Activated CD8-positive, alpha-beta memory T cell treated with anti-CD3 and anti-CD28 coated beads, Interleukin-2, amount 10 ng/mL, durations not matched to agents 7 days and 5 days (primary cell): ENCODE measurements at places on chromosomes 5 and 9. TPM values are rescaled to one million over a fixed set of nuclear protein-coding genes. Genes with fewer than 3 reads are reported as not detected.

The RNF224 gene
- total RNA-seq, result not detected

DNA sequence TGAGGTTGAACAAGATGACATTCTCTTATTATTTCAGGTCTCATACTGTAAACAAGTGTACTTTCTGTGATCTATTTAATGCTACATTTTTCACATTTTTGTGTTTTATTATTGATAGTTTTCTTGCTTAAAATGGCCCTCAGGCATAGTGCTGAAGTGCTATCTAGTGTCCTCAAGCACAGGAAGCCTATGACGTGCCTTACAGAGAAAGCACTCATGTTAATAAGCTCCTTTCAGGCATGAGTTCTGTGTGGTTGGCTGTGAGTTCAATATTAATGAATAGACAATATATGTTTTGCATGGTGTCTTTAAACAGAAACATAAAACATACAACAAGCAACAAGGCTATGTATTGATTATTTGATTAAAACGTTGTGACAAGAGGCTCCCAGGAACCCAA is 450.1 kb downstream of the PLK2 start:
- no peak for DNase-seq

The POU4F3 gene
- total RNA-seq, result 0.20 TPM

The WHRN gene
- total RNA-seq, result 6.5 TPM

- no peak for DNase-seq
Measured at GRCh38 chr5:176438959-176439757, 9.0 kb upstream of the FAF2 start.

DNA sequence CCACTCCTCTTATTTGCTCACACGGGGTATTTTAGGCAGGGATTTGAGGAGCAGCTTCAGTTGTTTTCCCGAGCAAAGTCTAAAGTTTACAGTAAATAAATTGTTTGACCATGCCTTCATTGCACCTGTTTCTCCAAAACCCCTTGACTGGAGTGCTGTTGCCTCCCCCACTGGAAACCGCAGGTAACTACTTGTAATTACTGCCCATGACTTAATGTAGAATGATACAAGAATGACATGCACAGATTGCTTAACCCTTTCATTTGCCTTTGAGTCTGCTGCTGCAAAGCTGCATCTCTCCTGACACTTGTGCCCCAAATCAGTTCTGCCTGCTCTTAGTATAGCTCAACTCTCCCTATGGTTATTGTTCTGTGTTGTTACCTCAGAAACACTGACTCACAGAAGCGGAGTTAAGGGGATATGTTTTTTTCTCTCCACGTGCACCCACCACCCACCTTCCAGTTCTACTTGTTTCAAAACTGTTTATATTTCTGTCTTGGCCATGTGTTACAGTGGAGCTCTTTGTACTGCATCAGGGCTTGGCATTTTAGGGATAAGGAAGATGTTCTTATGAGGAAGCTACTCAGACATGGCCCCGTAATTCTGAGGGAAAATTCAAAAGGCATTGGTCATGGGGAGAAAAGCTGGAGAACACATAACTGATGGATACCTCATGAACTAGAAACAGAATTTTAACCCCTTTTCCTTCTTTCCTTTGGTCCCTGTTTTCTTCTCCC is 2.3 kb downstream of the ADRB2 start:
- no peak for DNase-seq

- DNase-seq, result no peak
Measured at GRCh38 chr9:122207096-122207495, 21.7 kb downstream of the LHX6 start.

- no peak for DNase-seq
Measured at GRCh38 chr5:92561411-92561959, 1019.5 kb downstream of the NR2F1-AS1 start.

DNA sequence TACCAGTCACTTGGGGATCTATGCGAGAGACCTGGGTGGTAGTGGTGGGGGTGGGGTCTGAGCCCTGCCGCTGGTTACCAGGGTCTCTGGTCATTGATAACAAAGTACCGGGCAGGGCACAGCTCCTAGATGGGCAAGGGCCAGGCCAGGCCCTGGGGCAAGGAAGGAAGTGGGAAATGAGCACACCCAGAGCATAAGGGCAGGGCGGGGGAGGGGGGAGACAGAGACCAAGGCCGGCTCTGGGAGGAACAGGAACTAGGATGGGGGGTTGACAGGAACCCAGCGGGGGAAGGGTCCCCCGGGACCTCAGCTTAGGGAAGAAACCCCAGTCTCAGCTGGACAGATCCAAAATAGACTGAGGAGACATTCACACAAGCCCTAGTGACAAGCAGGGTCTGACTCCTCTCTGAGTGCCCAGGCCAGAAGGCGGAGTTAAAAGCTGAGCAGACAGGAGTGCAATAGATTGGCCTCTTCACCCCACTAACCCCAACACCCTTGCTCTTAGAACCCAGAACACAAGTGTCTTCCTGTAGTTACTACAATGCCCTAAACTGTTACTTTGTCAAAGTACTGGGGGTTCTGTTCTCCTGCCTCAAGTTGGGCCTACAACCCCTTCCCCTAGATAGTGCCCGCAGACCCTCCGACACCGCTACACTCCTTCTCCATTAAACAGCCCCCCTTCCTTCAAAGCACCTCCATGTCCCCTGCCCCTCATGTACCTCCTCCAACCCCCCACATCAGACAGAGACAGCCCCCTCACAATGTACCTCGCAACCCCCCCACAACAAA is 628 bp downstream of the ATOSB start:
- peak; percentile 78 for DNase-seq

- no peak for DNase-seq
Measured at GRCh38 chr9:89505911-89506310, 8.0 kb upstream of the SEMA4D start.

DNA sequence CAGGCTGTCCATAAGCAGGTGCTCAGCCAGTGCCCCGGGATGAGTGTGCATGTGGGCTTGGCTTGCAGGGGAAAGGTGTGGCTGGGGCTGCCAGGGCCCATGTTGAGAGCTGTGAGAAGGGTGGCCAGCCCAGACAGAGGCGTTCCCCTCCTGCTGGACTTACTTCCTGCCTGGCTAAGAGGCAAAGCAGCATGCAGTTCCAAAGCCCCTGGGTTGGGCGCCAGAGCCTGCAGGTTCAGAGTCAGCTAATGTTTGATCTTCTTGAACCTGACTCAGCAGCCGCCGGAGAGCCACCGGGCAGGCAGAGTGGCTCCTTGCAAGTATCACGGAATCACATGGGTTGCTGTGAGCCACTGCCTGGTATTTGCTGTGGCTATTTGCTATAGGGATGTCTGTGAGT is 168.4 kb upstream of the MAP1B start:
- DNase-seq, result no peak

DNA sequence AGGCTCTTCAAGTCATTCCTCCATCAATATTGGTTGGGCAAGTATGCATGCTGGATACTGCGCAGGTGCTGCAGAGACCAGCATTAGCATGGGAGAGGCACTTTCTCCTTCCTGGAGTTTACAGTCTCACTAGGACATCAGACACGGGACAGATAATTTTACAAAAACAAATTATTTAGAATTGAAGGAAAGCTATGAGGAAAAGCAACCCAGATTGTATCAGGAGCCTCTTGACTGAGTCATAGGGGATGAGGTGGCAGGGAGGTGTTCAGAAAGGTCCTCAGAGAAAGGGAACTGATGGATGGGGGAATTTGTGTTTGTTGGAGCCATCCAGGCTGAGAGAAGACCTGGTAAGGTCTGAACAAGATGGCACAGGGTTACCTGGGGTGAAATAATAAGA is 24.5 kb upstream of the RAB14 start:
- no peak for DNase-seq

- DNase-seq, result no peak
Measured at GRCh38 chr5:91119981-91120850, 262.9 kb downstream of the ARRDC3 start.

DNA sequence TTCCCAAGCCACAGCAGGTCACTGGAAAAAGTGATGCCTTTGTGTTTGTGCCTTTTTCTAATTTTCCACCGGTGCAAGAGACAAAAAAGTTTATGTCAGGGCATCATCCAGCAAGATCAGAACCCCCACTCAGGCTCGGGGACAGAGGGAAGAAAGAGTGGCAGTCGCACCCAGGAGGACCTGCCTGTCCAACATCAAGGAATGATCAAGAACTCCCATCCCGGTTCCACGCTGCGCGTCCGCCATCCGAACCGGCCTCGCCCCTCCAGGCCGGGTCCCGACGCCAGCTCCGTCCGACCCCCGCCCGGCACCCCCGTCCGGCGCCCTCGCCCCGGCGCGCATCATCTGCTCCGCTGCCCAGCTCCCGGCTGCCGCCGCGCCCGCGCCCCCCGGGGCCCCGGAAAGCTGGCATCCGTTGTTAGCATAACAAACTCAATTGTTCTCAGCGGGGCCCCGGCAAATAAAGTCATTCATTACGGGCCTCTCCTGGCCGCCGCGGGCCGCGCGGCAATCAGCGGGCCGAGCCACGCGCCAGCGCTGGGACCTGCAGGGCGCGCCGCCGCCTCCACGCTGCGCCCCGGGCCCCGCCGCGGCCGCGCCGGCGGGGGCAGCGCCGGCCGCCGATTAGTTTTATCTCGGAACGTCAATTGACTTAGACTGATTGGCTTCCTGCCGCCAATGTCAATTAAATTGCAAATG is 48.1 kb downstream of the PAX5 start:
- no peak for DNase-seq

GRCh38 chr5:53438486-53439472 is 41.6 kb upstream of the FST start:
- DNase-seq, result no peak

The INSL6 gene
- total RNA-seq, result not detected

DNA sequence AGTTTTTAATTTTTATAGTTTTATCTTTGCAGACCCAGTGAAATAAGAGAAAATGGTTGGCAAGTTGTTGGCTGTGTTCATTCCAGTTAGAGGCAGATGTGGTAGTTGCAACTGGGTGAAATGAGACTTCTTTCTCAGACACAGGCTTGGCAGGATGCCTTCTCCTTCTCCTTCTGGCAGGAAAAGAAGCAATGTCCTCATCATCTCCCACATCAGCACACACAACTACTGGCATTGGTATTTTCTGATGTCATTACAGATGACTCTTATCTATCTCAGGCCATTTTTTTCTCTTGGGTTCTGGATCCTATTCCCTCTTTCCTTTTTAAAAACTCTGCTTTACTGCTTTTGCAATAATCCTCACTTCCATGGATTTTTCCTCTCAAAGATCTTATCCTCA is 103.3 kb upstream of the EDIL3 start:
- no peak for DNase-seq

The TSLP gene
- 0.40 TPM for total RNA-seq

DNA sequence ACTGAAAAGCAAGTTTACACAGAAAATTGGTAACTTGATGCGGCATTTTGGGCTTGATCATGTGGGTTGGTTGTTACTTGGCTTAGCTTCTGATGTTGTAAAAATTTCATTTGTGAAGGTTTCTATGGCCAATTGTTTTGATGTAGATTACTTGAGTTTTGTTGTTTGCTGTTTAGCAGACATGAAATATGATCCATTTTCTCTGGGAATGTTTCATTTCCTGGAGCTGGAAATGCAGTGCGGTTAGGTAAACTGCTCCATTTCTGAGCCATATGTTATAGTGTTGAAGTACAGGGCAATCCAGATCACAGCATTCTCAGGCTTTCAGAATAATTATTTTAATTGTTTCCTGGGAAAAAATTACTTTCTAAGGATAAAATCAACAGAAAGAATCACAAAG is 396.9 kb downstream of the ENC1 start:
- no peak for DNase-seq

The FGF18 gene
- not detected for total RNA-seq

GRCh38 chr9:131278702-131279111 is 2.4 kb upstream of the FAM78A start:
- DNase-seq, result peak; percentile 73

DNA sequence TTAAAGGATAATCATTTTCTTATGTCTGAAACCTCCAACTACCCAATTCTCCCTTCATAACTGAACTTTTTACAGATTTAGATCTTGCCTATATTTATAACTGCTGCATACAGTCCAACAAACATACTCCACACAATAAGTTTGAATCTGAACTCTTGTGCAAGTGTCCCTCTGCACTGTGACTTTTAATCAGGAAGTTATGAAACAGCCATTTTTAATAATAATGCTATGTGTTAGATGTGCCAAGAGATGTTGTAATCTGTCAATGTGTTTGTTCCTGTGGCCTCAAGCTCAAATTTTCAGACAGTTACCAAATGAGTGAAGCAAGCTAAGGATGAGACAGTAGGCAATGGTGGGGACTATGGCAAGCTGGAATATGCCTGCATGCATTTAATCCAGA is 57.6 kb upstream of the MTAP start:
- DNase-seq, result no peak

- DNase-seq, result no peak
Measured at GRCh38 chr9:134691695-134692572, 50.3 kb downstream of the COL5A1 start.

The FOXD1 gene
- total RNA-seq, result 0.23 TPM

The INIP gene
- 25.8 TPM for total RNA-seq

GRCh38 chr5:164472165-164472564 is 966.7 kb downstream of the MAT2B start:
- DNase-seq, result no peak

DNA sequence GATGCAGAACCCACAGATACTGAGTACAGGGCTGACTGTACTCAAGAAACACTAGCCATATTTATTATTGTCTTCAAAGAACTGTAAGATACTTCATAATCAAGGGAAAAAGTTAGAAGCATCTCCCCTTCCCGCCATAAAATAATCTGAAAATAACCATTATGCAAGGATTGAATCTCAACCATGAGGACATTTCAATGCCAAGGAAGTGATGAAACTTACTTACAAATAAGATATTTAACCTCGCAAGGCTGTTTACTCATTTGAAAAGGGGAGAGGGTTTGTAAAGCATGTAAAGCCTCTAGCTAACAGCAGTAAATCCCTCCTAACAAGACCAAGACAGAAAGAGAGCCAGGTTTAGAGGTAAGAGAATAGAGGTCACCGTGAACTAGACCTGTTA is 6.3 kb downstream of the MYO10 start:
- DNase-seq, result no peak

The GZMA gene
- 1,065 TPM for total RNA-seq

DNA sequence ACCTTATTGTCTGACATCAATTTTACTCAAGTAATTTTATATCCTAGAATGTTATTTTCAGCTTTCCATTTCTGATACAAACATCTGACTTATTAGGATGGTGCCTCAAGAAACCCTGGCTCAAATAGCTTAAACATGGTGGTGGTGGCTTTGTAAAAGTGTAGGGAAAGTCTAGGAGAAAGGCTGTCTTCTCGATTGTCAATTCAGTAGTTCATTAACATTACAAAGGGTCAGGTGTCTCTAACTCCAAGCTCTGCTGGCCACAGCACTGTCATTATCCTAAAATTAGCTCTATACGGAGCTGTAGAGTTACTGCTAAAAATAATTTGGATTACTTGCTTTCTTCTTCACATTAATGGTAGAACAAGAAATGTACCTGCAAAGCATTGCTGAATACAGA is 1360.1 kb upstream of the CDH6 start:
- no peak for DNase-seq

- no peak for DNase-seq
Measured at GRCh38 chr5:80355686-80356085, 35.9 kb downstream of the SPZ1 start.

- DNase-seq, result peak; percentile 64
Measured at GRCh38 chr5:39231705-39232525, 12.6 kb upstream of the FYB1 start.

- no peak for DNase-seq
Measured at GRCh38 chr5:71740015-71740753, 21.1 kb downstream of the CARTPT start.

GRCh38 chr5:127820910-127821553 is 117.8 kb downstream of the CCDC192 start:
- no peak for DNase-seq
